ENCODE measurements at places on chromosomes 7 and 10. TPM values are rescaled to one million over a fixed set of nuclear protein-coding genes. Genes with fewer than 3 reads are reported as not detected.

DNA sequence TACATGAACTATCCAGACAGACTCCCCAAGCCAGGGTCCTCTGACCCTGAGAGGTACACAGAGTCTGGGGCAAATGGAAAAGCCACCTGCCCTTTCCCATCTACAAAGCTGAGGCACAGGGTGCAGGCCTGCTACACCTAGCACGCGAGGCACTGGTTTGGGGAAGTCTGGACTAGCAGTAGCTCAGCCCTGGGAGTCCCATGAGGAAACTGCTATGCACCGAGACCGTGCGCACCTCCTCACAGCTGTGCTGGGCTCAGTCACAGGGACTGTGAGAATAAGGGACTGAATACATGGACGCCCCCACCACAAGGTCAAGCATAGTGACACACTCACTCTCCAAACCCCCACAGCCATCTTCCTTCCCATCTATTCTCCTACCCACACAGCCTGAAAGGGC, 8.2 kb downstream of the MAT1A start:
- DNase-seq, result no peak

DNA sequence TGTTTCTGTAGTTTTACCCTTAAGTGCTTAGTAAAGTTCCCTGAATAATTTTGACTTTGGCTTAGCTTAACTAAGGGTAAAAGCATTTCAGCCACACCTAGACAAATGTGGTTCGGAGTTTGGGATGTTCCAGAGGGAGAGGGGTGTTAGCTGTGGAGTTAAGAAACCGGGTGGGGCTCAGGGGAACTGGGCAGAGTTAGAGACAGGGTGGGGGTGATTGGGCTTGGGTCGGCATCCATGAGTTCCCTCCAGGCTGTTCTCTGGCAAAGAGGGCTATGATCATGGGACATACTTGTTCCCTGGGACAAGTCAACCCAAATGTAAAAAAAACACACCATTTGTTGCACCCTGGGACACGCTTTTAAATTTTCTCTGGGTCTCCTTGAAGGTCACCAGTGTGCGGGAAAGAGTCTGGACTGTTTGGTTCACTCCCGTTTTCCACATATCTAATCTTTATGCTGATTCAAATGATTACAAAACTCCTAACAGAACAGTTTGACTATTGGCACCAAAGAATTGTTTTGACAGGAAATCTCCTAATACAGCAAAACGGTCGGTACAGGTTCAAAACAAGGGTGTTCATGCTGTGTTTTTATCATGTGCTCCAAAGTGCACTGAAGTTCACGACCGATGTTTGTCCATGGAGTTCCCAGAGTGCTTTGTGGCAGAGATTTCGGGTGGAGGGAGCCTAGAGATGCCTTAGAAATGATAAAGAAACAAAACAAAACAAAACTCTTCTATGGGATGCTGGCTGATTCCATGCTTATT, 56.5 kb downstream of the PLXDC2 start:
- DNase-seq, result no peak

GRCh38 chr10:5091196-5091595, 3.0 kb upstream of the AKR1C3 start:
- DNase-seq, result no peak

DNA sequence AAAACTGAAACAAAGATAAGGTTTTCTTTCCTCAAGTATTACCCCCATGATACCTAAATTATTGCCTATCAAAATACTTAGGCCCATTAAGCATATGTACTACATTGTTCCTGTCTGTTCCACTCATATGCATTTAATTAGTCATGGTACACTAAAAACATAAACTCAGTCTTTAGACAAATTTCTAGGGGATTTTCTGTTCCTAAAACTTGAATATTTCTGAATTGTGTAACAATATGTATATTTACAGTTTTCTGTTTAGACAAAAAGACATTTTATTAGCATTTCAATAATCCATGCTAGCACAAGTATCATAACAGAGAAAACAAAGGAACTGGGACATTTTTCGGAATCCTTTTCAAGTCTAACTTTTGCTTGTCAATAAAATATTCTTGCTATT, 234.2 kb downstream of the CRPPA start:
- no peak for DNase-seq

DNA sequence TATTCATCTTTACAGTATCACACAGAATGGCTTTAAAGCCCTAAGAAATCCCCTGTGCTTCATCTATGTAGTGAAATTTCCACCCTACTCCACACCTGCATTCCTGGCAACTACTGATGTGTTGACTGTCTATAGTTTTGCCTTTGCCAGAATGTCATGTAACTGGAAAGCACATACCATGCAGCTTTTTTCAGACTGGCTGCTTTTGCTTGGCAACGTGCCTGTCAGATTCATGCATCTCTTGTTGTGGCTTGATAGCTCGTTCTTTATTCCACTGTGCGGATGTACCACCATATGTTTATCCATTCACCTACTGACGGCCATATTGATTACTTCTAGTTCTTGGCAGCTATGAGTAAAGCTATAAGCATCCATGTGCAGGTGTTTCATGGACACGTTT, 30.6 kb downstream of the RBM17 start:
- no peak for DNase-seq

DNA sequence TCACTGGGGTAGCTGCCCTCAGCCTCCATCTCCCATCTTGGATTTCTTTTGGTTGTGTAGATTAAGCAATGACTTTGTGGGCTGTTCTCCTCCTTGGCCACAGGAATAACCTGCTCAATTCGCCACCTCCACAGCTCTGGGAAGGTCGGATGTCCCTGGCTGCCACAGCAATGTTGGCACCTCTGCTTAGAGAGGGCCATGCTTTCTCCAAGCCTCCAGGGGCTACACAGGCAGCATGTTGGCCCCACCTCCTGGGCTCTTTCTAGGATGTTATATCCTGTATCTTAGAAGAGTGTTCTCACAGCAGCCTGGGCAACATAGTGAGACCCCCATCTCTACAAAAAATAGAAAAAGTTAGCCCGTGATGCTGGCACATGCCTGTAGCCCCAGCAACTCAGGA, 35.4 kb upstream of the FXYD4 start:
- no peak for DNase-seq

- no peak for DNase-seq
Observed at GRCh38 chr7:5649641-5650040, 131.8 kb downstream of the RNF216 start.

LRRC17 gene
- total RNA-seq, result 1,308 TPM

- no peak for DNase-seq
Observed at GRCh38 chr7:25928549-25929330, 223.3 kb upstream of the NFE2L3 start.

GRCh38 chr7:95407751-95408150, 11.6 kb upstream of the PON3 start:
- no peak for DNase-seq

CPA5 gene
- total RNA-seq, result 0.06 TPM

SMKR1 gene
- total RNA-seq, result 0.71 TPM

C1GALT1 gene
- 555 TPM for total RNA-seq

GRCh38 chr7:78226059-78226719, 427.6 kb downstream of the PHTF2 start:
- peak; percentile 61 for DNase-seq

DNA sequence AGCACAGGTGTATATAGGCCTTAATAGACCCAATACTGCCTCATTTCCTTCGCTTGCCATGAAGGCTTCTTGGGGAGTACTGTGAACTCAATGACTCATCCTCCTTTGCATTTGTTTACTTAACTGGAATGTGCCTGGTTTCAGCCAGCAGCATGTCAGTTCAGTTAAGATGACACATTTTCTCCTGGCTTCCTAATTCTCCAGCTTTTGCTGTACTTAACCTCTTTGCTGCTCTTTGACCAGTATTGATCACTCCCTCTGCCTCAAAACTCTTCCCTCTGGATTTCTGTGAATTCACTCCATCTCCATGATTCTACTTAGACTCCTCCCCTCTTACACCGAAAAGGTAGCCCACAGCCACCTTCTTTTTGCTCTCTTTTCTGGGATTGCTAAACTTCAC, 135.7 kb downstream of the MAGI2 start:
- DNase-seq, result peak; percentile 86

SPDYE1 gene
- not detected for total RNA-seq

DNA sequence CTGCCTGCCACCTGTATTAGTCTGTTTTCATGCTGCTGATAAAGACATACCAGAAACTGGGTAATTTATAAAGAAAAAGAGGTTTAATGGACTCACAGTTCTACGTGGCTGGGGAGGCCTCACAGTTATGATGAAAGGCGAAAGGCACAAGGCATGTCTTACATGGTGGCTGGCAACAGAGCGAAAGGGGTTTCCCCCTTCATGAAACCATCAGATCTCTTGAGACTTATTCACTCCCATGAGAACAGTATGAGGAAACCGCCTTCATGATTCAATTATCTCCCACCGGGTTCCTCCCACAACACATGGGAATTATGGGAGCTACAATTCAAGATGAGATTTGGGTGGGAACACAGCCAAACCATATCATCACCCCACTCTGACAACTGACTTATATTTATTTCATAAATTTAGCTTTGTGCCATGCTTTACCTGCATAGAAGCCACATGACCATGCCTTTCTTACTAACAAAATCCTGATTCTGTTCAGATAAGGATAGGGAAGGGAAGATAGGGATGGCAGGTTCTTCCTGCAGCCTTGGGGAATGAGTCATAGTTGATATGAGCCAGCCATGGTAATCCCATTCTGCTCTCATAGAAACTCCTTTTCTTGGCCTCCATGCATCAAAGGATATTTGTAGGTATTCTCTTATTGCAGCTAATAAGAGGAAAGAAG, 191.3 kb upstream of the AGK start:
- no peak for DNase-seq

YAE1 gene
- total RNA-seq, result 30.8 TPM

Data from LHCN-M2 (cell line).